ENCODE measurements at places on chromosomes 7 and 10. TPM values are rescaled to one million over a fixed set of nuclear protein-coding genes. Genes with fewer than 3 reads are reported as not detected.

Gene OR2A5
- total RNA-seq: not detected

DNA sequence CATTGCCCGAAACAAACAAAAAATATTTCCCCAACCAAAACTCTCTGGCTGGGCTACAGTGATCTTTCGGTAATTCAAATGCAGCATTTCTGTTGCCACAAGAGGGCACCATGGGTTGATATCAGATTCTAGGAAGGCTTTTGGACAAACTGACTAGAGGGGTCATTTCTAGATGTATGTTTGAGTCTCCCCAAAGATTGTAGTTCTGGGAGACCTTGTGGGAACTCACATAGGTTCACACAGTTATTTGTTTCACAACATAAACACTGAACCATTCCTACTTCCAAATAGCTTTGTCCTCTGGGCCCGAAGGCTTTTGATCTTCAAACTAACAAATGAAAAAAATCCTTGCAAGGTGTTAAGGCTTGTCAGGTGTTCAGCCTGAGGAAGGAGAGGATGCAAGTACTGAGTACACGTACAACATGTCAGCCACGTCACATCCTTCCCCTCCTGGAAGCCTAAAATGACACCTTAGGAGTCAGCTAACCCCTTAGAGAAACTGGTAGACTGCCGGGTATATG is 37.0 kb upstream of the IL15RA start:
- DNase-seq: peak; percentile 37

Gene CC2D2B
- total RNA-seq: not detected

DNA sequence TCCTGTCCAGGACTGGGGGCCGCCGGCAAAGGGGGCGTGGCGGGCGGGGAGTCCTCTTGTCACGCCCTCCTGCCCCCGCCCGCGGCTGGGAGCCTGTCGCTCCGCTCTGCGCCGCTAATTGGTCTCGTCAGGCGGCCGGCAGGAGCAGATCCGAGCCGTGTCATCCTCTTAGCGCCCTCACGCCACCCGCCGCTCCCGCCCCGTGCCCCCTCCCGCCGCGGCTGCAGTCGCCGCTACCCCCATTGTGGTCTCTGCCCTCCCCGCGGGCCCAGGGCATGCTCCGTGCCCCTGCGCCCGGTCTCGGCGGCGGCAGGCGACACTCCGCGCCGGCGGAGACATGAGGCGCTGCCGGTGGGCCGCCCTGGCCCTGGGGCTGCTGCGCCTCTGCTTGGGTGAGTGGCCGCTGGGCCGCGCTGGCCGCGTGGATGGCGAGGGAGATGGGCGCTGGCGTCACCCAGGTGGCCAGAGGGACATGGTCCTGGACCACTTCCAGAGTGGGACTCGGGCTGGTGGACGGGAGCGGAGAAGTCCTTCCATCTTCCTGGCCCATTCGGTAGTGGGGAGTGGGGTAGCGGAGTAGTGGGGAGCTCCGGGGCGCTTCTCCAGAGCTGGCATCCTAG is at the start of gene CDHR1:
Gene CDHR1, plus strand, starts transcription at position 114 of the 620 bp plus-strand sequence. Its CDS starts 224 bp downstream, at position 338.
- no peak for DNase-seq

DNA sequence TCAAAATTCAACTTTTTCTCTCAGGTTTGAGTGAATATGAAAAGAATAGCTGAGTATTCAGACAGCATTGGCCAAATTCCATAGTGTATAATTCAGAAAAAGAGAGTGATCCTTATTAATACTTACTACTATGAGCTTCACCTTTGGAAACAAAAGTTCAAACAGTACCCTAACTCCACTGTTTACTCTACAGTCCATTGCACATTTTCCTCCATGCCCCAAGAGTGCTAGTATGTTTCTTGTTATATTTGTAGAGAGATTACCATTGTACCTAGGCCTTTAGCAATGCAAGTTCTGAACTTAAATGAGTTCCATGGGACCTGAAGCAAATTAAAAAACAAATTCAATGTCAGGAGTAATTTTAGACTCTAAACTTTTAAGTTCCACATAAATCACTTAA is 48.1 kb downstream of the MAGI2 start:
- DNase-seq: no peak

DNA sequence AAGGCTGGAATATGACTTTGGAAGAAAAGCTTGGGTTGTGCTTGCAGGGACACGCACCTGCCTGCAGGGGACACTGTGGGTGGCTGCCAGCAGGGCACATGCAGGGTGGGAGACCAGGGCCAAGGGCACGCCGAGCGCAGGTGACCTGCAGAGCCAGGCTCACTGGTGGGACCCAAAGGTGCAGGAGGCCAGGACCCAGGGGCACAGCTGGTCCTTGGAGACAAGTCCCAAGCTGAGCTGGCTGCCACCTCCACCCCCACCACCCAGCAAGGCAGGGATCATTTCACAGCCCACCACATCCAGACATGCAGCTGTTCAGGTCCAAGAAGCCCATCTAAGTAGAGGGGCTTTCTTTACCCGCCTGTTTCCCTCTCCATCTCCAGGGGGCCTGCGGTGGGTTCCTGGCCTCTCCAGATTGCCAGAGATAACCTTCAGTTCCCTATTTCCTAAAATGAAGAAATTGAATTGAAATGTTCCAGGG is 13.8 kb upstream of the CLIP2 start:
- DNase-seq: no peak

DNA sequence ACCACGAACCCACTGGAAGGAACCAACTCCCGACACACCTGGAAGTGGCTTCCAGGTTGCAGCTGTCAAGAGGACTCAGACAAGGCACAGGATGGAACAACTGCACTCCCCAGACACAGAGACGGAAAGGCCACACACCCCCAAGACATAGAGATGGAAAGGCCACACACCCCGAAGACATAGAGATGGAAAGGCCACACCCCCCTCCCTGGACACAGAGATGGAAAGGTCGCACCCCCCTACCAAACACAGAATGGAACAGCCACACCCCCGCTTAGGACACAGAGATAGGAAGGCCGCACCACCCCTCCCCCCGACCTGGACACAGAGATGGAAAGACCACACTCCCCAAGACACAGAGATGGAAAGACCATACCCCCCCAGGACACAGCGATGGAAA is 7.6 kb downstream of the ZNF511 start:
- no peak for DNase-seq

Data from HT1080 (cell line).